ENCODE measurements at places on chromosomes 11 and 22.

- no peaks in the 10 kb centered on the region for H3K36me3 ChIP-seq
- H3K4me1 ChIP-seq, result no peaks in the 10 kb centered on the region
- no peak for DNase-seq
- H3K4me3 ChIP-seq, result no peak overlapping the region
- H3K27ac ChIP-seq, result no peak overlapping the region
- H3K27me3 ChIP-seq, result no peaks in the 10 kb centered on the region
These were observed 52.2 kb downstream of the FAT3 start for GRCh38 chr11:92276773-92277172.

DNA sequence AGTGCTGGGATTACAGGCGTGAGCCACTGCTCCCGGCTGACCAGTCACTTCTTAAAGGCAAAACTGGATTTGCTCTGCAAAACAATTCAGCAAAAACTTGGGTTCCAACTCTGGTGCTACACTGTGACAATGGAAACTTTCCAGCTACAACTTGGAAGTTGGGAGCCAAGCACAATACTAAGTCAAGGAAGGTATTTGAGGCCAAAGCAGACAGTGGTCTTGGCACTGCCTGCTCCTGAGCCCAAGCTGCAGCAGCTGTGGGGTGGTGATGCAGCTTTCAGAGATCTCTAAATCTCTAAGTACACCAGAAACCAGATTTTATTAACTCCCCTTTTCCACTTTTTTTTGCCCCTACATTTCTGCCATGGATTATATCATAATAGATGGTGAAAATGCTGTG, 17.5 kb downstream of the ADM start:
- H3K27me3 ChIP-seq, result peaks cover 26% of the 10 kb centered on the region
- peaks cover 4% of the 10 kb centered on the region for H3K4me1 ChIP-seq
- no peak overlapping the region for H3K4me3 ChIP-seq
- H3K36me3 ChIP-seq, result no peaks in the 10 kb centered on the region
- H3K27ac ChIP-seq, result no peak overlapping the region

DNA sequence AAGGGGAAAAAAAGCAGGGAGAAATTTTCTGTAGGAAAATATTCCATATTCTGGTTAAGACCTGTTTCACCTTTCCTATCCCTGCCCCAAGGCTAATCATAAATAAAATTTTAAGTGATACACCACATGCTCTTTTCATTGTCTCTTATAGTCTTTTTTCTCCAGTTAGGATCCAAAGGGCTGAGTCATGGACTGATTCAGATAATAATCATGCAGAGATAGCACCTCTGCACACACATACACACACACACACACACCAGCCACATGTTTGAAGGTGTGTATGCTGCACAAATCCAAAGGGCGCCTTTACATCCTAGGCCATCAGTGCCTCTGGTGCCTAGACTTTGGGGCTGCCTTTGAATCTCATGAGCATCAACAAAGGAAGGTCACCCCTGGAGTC, 35.5 kb upstream of the CWF19L2 start:
- H3K4me1 ChIP-seq, result no peaks in the 10 kb centered on the region
- H3K36me3 ChIP-seq, result no peaks in the 10 kb centered on the region
- DNase-seq, result no peak
- H3K4me3 ChIP-seq, result no peak overlapping the region
- no peak overlapping the region for H3K27ac ChIP-seq

- H3K27me3 ChIP-seq, result no peaks in the 10 kb centered on the region
- peaks cover 63% of the 10 kb centered on the region for H3K36me3 ChIP-seq
- peak; percentile 59 for DNase-seq
- peak overlapping the region; percentile 98 for H3K27ac ChIP-seq
- H3K4me1 ChIP-seq, result peaks cover 76% of the 10 kb centered on the region
These were observed 4.3 kb downstream of the GRK2 start for GRCh38 chr11:67270256-67271204.

DNA sequence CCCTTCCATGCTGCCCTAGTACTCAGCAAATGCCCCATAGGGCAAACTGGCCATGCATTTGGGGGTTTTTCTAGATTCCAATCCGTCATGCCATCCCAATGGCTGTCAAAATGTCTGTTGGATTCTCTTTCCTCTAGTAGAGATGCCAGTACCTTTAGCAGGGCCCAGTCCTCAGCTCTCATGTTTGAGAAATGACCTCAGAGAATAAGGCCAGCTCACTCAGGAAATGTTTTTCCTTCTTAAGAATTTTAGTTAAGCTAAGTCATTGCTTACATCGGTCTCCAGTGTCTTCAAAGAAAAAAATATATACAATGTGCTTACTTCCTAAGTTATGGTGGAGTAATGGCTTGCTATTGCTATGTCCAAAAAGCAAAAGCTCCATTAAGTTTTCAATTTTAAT, 14.1 kb upstream of the ALKBH3 start:
- H3K36me3 ChIP-seq, result peaks cover 1% of the 10 kb centered on the region
- no peak overlapping the region for H3K4me3 ChIP-seq
- peaks cover 53% of the 10 kb centered on the region for H3K27me3 ChIP-seq
- peaks cover 24% of the 10 kb centered on the region for H3K4me1 ChIP-seq
- H3K27ac ChIP-seq, result no peak overlapping the region

- H3K4me1 ChIP-seq, result no peaks in the 10 kb centered on the region
- no peak overlapping the region for H3K4me3 ChIP-seq
- H3K36me3 ChIP-seq, result no peaks in the 10 kb centered on the region
- no peak for DNase-seq
- H3K27me3 ChIP-seq, result no peaks in the 10 kb centered on the region
These were observed 8.0 kb downstream of the CSTPP1 start for GRCh38 chr11:46944356-46945075.

- H3K36me3 ChIP-seq, result peaks cover 8% of the 10 kb centered on the region
- H3K4me1 ChIP-seq, result no peaks in the 10 kb centered on the region
- no peak overlapping the region for H3K27ac ChIP-seq
- DNase-seq, result peak; percentile 72
- no peak overlapping the region for H3K4me3 ChIP-seq
- H3K27me3 ChIP-seq, result no peaks in the 10 kb centered on the region
These were observed 20.8 kb upstream of the IL18BP start for GRCh38 chr11:71977743-71978418.

- DNase-seq, result no peak
- H3K27ac ChIP-seq, result no peak overlapping the region
- no peaks in the 10 kb centered on the region for H3K36me3 ChIP-seq
- no peak overlapping the region for H3K4me3 ChIP-seq
- H3K4me1 ChIP-seq, result no peaks in the 10 kb centered on the region
These were observed 57.0 kb downstream of the RBFOX2 start for GRCh38 chr22:35971456-35972119.

GRCh38 chr11:34192481-34193401, 87.3 kb downstream of the NAT10 start:
- H3K36me3 ChIP-seq, result no peaks in the 10 kb centered on the region
- DNase-seq, result no peak
- H3K27ac ChIP-seq, result no peak overlapping the region
- no peak overlapping the region for H3K4me3 ChIP-seq

Measured in activated naive CD4-positive, alpha-beta T cell treated with anti-CD3 and anti-CD28 coated beads, Interleukin-2, amount 10 ng/mL, durations not matched to agents 7 days and 5 days (primary cell).